ENCODE measurements at places on chromosomes 5 and 9. TPM values are rescaled to one million over a fixed set of nuclear protein-coding genes. Genes with fewer than 3 reads are reported as not detected.

The WHRN gene
- 0.56 TPM for total RNA-seq

The HINT2 gene
- total RNA-seq, result 6.5 TPM

The PCDHGA12 gene
- total RNA-seq, result 14.7 TPM

The TGFBR1 gene
- total RNA-seq, result 42.4 TPM

The PTGS1 gene
- total RNA-seq, result 71.3 TPM
